DMS 273 treated with DMSO at 0.1 percent for 48 hours (cell line): ENCODE measurements at places on chromosomes 2 and 18.

DNA sequence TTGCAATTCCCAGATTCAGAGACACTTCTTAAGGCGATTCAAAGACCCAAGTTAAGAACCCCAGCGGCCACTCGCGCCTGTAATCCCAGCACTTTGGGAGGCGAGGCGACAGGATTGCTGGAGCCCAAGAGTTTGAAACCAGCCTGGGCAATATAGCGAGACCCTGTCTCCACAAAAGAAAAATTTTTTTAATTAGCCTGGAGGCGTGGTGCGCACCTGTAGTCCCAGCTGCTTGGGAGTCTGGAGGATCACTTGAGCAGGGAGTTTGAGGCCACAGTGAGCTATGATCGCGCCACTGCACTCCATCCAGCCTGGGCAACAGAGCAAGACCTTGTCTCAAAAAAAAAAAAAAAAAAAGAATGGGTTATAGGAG lies 585 bp upstream of the ANAPC1 start:
- no peak for DNase-seq

GRCh38 chr2:8740136-8740535 lies 58.3 kb downstream of the ID2 start:
- DNase-seq: no peak

- DNase-seq: no peak
Observed at GRCh38 chr2:126707191-126707590, 51.2 kb downstream of the GYPC start.

DNA sequence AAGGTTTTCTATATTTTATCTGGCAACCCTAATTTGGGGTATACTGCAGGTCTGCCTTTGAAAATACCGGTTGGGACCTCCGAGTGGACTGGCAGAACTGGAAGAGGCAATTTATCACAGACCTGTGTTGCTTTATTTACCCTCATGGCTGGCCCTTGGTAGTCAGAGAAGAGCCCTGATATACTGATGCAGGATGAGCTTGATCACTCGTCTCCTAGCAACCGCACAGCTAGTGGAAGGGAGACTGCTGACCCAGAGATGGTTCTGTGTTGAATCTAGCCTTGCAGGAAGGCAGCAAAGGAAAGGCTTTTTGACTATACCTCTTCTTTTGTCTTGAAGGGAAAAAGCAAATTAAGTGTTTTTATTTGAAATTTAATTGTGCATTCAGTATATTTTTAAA lies 154.7 kb downstream of the EML6 start:
- DNase-seq: no peak

GRCh38 chr18:58572181-58572580 lies 56.7 kb downstream of the ALPK2 start:
- no peak for DNase-seq

GRCh38 chr18:25350489-25351251 lies 1.3 kb downstream of the ZNF521 start:
- DNase-seq: no peak

- DNase-seq: no peak
Observed at GRCh38 chr2:124426122-124426521, 401.0 kb downstream of the CNTNAP5 start.

- no peak for DNase-seq
Observed at GRCh38 chr18:27062802-27063201, 122.3 kb downstream of the CHST9 start.

DNA sequence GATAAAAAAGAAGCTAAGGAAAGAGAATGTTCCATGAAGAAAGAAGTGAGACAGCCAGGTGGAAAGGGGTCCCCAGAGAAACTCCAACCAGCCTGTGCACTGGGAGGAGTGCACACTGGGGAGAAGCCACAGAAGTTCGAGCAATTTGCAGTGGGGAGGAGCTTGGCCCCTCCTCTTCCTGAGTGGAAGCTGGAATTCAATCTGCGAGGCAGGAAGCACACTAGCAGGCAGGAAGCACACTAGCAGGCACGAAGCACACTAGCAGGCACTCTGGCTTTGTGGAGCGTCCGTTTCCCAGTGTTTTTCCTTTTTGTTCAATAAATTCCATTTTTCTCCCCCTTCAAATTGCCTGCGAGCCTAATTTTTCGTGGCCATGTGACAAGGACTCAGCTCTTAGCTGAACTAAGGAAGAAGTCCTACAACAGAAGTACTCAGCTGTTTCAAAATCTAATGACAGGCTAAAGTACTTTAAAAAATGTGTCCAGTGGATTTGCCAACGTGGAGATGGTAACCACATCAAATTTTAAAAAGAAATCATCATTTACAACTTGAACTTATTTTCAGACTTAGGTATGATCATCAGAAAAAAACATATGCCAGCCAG lies 21.4 kb upstream of the SPIRE1 start:
- DNase-seq: no peak

DNA sequence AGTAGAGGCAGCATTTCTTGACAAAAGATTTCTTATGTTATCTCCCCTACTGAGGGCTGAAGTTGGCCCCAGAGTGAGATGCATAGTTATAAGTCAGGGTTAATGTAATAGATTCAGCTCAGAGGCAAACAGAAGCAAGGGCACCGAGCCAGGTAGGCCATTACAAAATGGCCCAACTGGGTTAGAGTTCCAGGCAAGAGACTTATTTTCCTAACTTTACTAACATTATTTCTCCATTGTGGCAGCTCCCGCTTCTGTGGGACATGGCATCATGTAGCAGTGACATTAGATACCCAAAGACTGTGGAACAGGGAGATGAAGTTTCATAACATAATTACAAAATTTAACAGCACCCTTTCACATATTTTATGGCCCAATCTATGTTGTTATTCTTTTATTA lies 27.1 kb downstream of the TSPYL6 start:
- no peak for DNase-seq

DNA sequence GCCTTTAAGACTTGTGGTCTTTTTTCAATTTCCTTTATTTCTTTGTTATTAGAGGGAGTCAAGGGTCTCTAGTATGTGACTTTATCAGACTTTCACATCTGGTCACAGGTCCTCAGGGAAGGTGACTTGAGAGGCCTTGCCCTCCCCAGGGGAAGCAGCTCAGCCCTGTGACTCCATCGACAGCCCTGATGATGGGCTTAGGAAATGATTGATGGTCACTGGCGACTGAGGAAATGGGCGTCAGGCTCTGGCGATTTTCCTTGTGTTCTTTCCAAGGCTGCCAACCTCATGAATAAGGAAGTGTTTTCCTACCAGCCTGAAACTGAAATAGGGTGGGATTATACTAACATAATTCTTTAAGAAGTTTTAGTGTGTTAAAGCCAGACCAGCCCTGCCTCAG lies 21.1 kb downstream of the SERPINE2 start:
- DNase-seq: no peak

DNA sequence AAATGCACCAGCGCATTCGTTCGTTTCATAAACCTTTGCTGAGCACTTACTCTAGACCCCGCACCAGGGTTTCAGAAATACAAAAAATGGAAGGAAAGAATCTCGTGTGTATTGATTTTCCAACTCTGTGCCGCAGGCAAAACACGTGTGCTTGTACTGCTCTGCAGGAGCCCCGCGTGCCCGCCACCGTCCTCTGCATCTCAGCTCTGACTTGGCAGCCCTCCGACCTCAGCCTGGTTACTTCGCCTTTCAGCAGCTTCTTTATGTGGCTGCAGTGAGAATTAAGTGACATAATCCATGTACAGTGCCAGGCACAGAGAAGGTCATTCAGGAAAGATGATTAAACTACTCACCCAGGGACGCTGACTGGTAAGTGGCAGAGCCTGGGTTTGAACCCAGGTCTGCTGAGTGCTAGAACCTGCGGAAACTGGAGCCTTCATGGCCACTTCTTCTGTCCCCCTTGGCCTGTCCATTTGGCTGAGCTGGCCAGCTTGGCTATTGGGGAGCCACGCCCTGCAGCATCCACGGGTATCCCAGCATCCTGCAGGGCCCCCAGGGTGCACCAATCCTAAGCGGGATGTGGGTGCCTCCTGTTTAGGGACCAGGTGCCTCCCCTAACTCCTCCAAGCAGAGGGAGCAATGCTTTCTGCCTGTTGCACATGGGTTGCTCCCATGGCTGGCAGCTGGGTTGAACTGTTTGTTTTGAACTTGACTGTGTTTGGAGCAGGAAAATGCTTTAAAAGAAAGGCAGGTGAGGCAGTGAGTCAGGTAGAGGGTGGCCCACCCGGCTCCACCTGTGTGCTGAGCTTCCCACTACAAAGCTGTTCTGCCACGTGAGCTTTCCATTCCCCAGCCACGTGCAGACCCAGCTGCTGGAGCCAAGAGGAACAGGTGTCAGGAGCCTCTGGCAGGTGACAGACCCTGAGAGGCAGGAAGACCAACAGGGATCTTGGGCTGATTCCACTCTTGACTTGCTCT lies 34.3 kb downstream of the INHBB start:
- DNase-seq: no peak

DNA sequence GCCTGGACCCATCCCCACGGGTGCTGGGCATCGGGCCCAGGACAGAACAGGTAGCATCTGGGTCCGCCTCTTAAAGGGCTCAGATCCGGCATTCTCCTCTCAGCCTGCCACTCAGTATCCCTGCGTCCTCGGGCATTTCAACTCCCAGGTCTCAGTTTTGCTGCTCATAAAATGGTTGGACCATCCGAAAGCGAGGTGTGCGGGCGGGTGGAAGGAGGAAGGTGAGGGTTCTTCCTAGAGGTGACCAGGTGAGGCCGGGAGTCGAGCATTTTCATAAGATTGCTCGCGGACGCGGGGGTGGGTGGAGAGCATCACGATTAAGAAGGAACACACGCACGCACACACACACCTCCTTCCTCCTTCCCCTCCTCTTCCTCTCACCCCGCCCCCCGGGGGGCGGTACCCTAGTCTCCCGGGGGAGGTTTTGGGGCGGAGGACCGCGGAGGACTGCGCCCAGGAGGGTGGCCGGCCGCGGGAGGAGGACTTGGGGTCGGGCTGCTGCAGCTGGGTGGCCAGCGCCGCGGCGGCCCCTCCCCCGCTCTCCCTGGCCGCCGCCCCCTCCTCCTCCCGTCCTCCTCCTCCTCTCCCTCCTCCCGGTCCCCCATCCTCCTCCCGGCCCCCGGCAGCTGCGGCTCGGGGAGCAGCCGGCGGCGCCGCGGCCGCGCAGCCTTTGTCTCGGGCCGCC lies 97.9 kb upstream of the GPR45 start:
- no peak for DNase-seq

- no peak for DNase-seq
Observed at GRCh38 chr2:176115883-176116813, at the start of gene HOXD10. Gene HOXD10 (plus strand): TSS chr2:176116778. CDS start chr2:176116834, 56 bp downstream.

- DNase-seq: no peak
Observed at GRCh38 chr2:188365058-188365641, 73.5 kb downstream of the GULP1 start.

GRCh38 chr2:223389624-223390023 lies 212.5 kb downstream of the SCG2 start:
- DNase-seq: no peak

- no peak for DNase-seq
Observed at GRCh38 chr2:204881655-204882054, 336.4 kb downstream of the PARD3B start.

GRCh38 chr18:59672235-59672711 lies 24.9 kb downstream of the CCBE1 start:
- DNase-seq: no peak

DNA sequence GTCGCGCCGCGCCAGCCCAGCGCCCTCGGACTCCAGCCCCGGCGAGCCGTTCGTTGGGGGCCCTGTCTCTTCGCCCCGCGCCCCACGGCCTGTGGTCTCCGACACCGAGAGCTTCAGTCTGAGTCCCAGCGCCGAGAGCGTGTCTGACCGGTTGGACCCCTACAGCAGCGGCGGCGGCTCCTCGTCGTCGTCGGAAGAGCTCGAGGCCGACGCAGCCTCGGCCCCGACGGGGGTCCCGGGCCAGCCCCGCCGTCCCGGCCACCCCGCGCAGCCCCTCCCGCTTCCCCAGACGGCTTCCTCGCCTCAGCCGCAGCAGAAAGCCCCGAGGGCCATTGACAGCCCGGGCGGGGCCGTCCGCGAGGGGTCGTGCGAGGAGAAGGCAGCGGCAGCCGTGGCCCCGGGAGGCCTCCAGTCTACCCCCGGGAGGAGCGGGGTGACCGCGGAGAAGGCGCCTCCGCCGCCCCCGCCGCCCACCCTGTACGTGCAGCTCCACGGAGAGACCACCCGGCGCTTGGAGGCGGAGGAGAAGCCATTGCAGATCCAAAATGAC lies 1.4 kb downstream of the PHLPP1 start:
- DNase-seq: no peak
